ENCODE measurements at places on chromosomes 16 and 17. TPM values are rescaled to one million over a fixed set of nuclear protein-coding genes. Genes with fewer than 3 reads are reported as not detected.
A peak's percentile ranks its signal among the peaks of the same experiment; 100 is the strongest.

DNA sequence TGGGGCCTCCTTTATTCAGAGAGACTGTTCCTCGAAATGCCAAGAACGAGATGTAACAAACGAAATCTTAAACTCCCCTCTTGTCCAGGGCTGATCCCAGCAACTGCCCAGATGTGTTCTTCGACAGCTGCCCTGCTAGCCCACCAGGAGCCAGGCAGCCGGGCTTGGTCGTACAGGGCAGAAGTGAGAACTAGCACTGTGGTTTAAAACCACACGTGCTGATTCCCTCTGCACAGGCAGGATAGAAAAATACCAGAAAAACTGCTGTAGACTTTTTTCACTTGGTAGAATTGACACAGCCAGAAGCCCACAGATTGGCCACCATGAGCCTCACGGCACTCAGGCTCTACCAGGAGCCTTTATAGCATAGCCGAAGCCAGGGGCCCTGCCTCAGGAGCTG lies 33.1 kb downstream of the PLD6 start:
- H3K4me1 ChIP-seq = peaks cover 9% of the 10 kb centered on the region
- H3K27ac ChIP-seq = no peak overlapping the region

GRCh38 chr17:37212179-37212578 lies 163.6 kb upstream of the C17orf78 start:
- no peak overlapping the region for H3K27ac ChIP-seq
- H3K4me3 ChIP-seq = no peak overlapping the region
- no peak for DNase-seq
- H3K27me3 ChIP-seq = no peaks in the 10 kb centered on the region
- peaks cover 11% of the 10 kb centered on the region for H3K4me1 ChIP-seq

- H3K27me3 ChIP-seq = no peaks in the 10 kb centered on the region
- H3K27ac ChIP-seq = no peak overlapping the region
- DNase-seq = no peak
- no peaks in the 10 kb centered on the region for H3K36me3 ChIP-seq
- no peak overlapping the region for H3K4me3 ChIP-seq
Measured at GRCh38 chr17:32813021-32813420, 63.9 kb downstream of the MYO1D start.

GRCh38 chr16:29676989-29677785 lies 1.8 kb upstream of the QPRT start:
- peaks cover 26% of the 10 kb centered on the region for H3K4me1 ChIP-seq
- no peak overlapping the region for H3K4me3 ChIP-seq
- DNase-seq = no peak
- no peaks in the 10 kb centered on the region for H3K36me3 ChIP-seq
- H3K27ac ChIP-seq = no peak overlapping the region

GRCh38 chr16:52364500-52364899 lies 182.4 kb downstream of the TOX3 start:
- no peaks in the 10 kb centered on the region for H3K27me3 ChIP-seq
- DNase-seq = no peak
- H3K4me1 ChIP-seq = no peaks in the 10 kb centered on the region
- H3K36me3 ChIP-seq = no peaks in the 10 kb centered on the region
- H3K27ac ChIP-seq = no peak overlapping the region

- H3K4me3 ChIP-seq = peak overlapping the region; percentile 81
- no peak for DNase-seq
- peaks cover 10% of the 10 kb centered on the region for H3K36me3 ChIP-seq
- H3K27ac ChIP-seq = no peak overlapping the region
Measured at GRCh38 chr16:67658849-67659674, 998 bp downstream of the ACD start.

DNA sequence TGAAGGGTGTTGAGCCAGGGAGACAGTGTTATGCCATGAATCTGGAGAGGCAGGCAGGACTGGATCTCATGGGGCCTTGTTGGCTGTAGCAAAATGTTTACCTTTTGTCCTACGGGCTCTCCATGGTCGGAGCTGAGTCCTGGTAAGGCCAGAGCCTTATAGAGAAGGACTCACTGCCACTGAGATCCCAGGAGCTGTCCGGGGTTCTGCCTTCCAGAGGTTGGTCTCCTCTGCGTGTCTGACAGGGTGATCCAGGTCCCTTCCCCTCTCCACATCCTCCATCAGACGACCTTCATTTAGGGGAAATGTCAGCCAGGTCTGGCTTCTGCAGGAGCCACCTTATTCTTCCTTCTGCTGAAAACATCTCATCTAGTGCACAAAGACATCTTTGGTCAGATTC lies 285.2 kb upstream of the N4BP1 start:
- H3K27ac ChIP-seq = no peak overlapping the region
- no peak overlapping the region for H3K4me3 ChIP-seq
- no peaks in the 10 kb centered on the region for H3K36me3 ChIP-seq
- DNase-seq = no peak
- H3K4me1 ChIP-seq = no peaks in the 10 kb centered on the region
- H3K27me3 ChIP-seq = no peaks in the 10 kb centered on the region

DNA sequence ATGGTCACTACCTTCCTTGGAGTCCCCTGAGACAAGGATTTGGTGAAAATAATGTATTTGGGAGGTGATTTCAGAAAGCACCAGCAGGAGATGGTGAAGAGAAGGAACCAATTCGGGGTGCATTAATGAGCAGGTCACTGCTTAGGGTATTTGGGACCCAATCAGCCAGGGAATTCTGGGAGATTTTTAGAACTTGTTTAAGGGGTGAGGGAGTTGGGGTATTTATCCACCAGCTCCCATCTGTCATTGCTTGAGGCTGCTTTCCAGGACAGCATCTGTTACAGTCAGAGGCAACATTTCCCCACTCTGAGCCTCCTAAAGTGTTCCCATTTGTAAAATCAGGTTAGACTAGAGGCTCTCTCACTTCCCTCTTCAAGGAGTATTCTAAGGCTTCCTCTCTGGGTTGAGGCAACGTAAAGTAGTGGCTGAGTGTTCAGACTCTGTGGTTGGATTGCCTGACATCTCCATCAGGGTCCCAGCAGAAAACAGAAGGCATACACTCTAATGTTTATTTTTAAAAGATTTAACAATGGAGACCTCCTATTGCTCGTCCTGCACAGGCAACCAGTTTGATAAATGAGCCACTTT lies 60.9 kb downstream of the CLEC19A start:
- H3K4me1 ChIP-seq = no peaks in the 10 kb centered on the region
- H3K36me3 ChIP-seq = no peaks in the 10 kb centered on the region
- H3K4me3 ChIP-seq = no peak overlapping the region

DNA sequence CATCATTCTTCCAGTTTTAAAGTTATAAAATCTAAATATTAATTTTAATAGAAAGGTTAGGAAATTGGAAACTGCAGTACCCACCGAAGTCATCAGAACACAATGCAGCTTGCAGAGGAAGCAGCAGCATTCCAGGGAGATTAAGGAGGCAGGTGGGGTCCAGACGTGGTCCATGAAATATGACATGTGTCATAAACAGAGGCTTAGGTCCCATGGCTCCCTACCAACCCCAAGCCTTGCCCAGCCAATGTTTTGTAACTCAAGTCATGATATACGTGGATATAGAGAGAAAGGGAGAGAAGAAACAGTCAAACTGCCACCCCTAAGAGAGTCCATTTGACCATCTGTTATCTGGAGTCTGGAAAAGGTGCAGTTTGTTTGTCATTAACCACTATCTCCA lies 670.0 kb downstream of the TOX3 start:
- DNase-seq = no peak
- H3K36me3 ChIP-seq = no peaks in the 10 kb centered on the region
- H3K4me1 ChIP-seq = no peaks in the 10 kb centered on the region

DNA sequence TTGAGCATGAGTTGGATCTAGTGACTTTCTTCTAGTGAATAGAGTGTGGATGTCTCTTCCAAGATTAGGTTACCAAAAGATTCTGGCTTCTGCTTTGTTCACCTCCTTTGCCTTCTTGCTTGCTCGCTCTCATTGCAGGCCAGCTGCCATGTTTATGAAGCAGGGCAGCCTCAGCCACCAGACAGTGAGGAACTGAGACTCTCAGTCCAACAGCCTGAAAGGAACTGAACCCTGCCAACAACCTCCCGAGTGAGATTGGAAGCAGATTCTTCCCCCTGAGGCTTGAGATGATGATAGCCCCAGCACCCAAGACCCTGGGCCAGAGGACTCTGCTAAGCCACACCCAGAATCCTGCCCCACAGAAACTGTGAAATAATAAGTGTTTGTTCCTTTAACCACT lies 48.4 kb downstream of the NOG start:
- no peaks in the 10 kb centered on the region for H3K4me1 ChIP-seq
- H3K27me3 ChIP-seq = peaks cover 2% of the 10 kb centered on the region
- no peak overlapping the region for H3K27ac ChIP-seq
- no peak for DNase-seq

- peak overlapping the region; percentile 40 for H3K27ac ChIP-seq
- H3K4me3 ChIP-seq = peak overlapping the region; percentile 45
- H3K27me3 ChIP-seq = no peaks in the 10 kb centered on the region
- peak; percentile 91 for DNase-seq
- H3K4me1 ChIP-seq = no peaks in the 10 kb centered on the region
Measured at GRCh38 chr16:30052671-30053372, 12.7 kb upstream of the ALDOA start.

DNA sequence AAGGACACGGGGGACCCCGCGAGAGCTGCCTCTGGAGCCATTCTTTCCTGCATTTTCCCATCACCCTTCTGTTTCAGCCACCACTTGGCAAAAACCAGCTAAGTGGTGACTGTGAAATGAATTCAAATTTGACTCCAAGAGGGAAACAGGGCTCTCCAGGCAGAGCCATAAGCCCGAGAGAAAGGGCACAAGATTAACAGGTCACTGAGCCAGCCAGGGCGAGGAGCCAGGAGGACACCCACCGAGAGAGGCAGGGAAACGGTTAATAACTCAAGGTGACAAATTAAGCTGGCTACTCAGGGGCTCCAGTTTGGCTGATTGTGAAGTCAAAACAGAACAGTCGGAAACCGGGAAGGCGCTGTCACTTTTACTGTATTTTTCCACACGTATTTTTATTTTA lies 67.8 kb upstream of the SOX9 start:
- H3K27me3 ChIP-seq = peaks cover 2% of the 10 kb centered on the region
- H3K4me1 ChIP-seq = peaks cover 2% of the 10 kb centered on the region
- no peak overlapping the region for H3K4me3 ChIP-seq
- no peak overlapping the region for H3K27ac ChIP-seq
- DNase-seq = peak; percentile 13

DNA sequence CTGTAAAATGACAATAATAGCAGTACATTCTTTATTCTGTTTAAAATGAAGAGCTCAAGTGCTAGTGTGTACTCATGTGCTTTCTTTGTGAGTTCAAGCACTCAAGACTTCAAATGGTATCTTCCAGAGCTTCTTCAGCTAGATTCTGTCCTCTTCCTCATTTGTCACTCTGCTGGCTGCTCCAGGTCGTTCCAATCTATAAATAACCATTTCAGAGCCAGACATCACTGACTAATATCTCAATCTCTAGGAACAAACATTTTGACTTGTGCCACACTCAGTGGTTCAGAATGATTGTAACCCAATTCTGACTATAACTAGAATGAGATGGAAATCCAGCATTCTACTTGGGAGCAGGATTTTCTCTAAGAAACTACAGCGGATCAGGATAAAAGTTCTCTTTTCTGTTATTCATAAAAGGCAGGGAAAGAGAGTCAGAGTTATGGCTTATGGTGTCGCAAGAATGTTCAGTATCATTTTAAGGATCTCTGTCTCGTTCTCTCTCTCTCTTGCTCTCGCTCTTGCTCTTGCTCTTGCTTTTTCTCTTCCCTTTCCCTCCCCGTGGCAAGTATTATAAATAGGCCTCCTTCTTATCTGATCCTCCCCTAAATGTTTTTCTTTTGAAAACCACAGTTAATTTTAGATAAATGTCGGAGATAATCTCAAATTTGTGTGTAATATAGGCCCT lies 116.3 kb upstream of the MAF start:
- H3K36me3 ChIP-seq = no peaks in the 10 kb centered on the region
- H3K4me1 ChIP-seq = peaks cover 2% of the 10 kb centered on the region
- no peak overlapping the region for H3K4me3 ChIP-seq
- H3K27ac ChIP-seq = no peak overlapping the region

GRCh38 chr16:77158293-77158692 lies 32.7 kb upstream of the MON1B start:
- DNase-seq = no peak
- H3K4me3 ChIP-seq = no peak overlapping the region
- H3K27me3 ChIP-seq = no peaks in the 10 kb centered on the region
- no peaks in the 10 kb centered on the region for H3K4me1 ChIP-seq

DNA sequence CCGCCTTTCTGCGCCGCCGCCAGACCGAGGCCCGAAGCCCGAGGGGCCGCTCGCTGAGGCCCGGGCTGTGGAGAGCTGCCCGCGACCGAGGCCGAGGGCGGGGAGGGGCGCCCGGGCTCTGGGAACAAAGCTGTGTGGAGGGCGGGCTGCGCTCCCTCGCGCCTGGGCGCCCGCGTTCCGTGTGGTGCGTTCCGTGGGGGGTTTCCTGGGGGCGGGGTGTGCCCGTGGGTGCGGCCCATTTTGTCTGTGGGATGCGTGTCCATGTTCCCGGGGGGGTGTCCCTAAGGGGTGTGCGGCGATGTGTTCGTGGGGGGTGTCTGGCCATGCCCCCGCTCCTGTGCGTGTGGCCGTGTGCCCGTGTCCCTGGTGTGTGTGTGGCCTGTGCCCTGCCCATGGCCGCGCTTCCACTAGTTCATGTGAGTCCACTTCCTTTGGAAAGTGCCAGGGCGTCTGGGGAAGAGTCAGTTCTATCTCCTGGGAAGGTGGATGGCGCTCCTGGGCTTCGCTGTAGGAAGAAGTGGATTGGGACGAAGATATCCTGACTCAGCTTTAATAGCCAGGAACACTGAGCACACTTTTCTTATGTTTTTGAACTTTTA lies 520 bp downstream of the JPT2 start:
- no peaks in the 10 kb centered on the region for H3K27me3 ChIP-seq
- peak overlapping the region; percentile 72 for H3K27ac ChIP-seq
- peaks cover 25% of the 10 kb centered on the region for H3K36me3 ChIP-seq
- peak overlapping the region; percentile 76 for H3K4me3 ChIP-seq

- no peaks in the 10 kb centered on the region for H3K27me3 ChIP-seq
- H3K27ac ChIP-seq = peak overlapping the region; percentile 71
- no peaks in the 10 kb centered on the region for H3K4me1 ChIP-seq
- H3K4me3 ChIP-seq = no peak overlapping the region
- peak; percentile 82 for DNase-seq
Measured at GRCh38 chr16:70715055-70715858, 29.4 kb upstream of the MTSS2 start.

KRT12 gene
- not detected for total RNA-seq

HS3ST6 gene
- total RNA-seq = 0.40 TPM

MYLK3 gene
- total RNA-seq = 4.6 TPM

TOB1 gene
- 28.4 TPM for total RNA-seq

UTS2R gene
- 0.17 TPM for total RNA-seq
